ENCODE measurements at places on chromosomes 12 and 14.

- no peak for DNase-seq
Measured at GRCh38 chr14:67610491-67610890, 9.2 kb upstream of the ARG2 start.

- DNase-seq: no peak
Measured at GRCh38 chr12:81294325-81295190, 216.7 kb downstream of the ACSS3 start.

- no peak for DNase-seq
Measured at GRCh38 chr14:66649498-66649897, 141.6 kb downstream of the GPHN start.

GRCh38 chr12:68648179-68648578, 37.5 kb downstream of the RAP1B start:
- no peak for DNase-seq
